ENCODE measurements at places on chromosomes 16 and 17.

GRCh38 chr16:72001180-72001874 is 1.1 kb upstream of the PKD1L3 start:
- no peaks in the 10 kb centered on the region for H3K36me3 ChIP-seq
- no peaks in the 10 kb centered on the region for H3K27me3 ChIP-seq
- no peak overlapping the region for H3K4me3 ChIP-seq
- no peak for DNase-seq
- H3K4me1 ChIP-seq, result no peaks in the 10 kb centered on the region

DNA sequence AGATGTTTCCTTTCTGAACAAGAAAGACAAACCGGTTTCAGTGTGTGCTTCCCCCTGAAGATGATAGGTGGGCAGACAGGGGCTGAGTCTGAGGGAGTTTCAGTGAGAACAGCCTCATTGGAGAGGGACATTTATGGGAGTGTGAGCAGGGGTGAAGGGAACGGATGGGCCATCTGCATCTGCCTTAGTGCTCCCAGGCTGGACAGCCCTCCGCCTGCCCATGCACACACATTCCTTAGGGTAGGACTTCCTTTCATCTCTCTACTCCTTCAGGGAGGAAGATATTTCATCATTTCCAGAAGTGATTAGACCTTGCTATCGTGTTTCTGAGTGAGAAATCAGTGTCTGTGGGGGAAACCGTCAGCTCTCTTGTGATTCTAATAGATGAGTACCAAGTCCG is 3.8 kb downstream of the SHISA6 start:
- no peaks in the 10 kb centered on the region for H3K4me1 ChIP-seq
- no peak overlapping the region for H3K27ac ChIP-seq
- no peaks in the 10 kb centered on the region for H3K27me3 ChIP-seq
- no peaks in the 10 kb centered on the region for H3K36me3 ChIP-seq

GRCh38 chr17:45584092-45585036 is 93.8 kb upstream of the PLEKHM1 start:
- H3K36me3 ChIP-seq, result peaks cover 24% of the 10 kb centered on the region
- peaks cover 45% of the 10 kb centered on the region for H3K4me1 ChIP-seq
- no peaks in the 10 kb centered on the region for H3K27me3 ChIP-seq
- peak; percentile 81 for DNase-seq
- peak overlapping the region; percentile 99 for H3K27ac ChIP-seq

DNA sequence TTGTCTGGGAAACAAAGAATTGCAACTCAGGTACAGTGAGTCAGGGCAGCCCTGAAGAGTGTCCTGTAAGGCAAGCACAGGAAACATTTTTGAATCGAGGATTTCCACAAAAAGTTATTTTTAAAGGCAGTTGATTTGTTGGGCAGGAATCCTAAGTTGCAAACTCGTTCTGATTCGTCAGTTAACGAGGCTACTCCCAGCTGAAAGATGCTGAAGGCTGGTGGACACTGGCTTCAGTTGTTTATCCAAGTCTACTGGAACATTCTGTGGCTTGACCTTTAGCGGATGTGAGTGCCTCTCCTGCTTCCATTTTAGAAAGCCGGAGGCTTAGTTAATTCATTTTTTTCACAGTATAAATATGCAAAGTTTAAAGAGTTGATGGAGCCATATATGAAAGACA is 84.2 kb downstream of the KCNJ12 start:
- no peak overlapping the region for H3K27ac ChIP-seq
- H3K36me3 ChIP-seq, result no peaks in the 10 kb centered on the region
- no peaks in the 10 kb centered on the region for H3K4me1 ChIP-seq
- no peak overlapping the region for H3K4me3 ChIP-seq
- H3K27me3 ChIP-seq, result peaks cover 4% of the 10 kb centered on the region

- H3K27me3 ChIP-seq, result no peaks in the 10 kb centered on the region
- H3K27ac ChIP-seq, result no peak overlapping the region
- no peak for DNase-seq
- H3K4me3 ChIP-seq, result no peak overlapping the region
Measured at GRCh38 chr17:79556271-79556670, 54.6 kb downstream of the RBFOX3 start.

GRCh38 chr16:71555230-71555891 is 21.5 kb downstream of the TAT start:
- H3K27me3 ChIP-seq, result no peaks in the 10 kb centered on the region
- H3K27ac ChIP-seq, result no peak overlapping the region
- H3K4me1 ChIP-seq, result no peaks in the 10 kb centered on the region
- H3K4me3 ChIP-seq, result no peak overlapping the region

DNA sequence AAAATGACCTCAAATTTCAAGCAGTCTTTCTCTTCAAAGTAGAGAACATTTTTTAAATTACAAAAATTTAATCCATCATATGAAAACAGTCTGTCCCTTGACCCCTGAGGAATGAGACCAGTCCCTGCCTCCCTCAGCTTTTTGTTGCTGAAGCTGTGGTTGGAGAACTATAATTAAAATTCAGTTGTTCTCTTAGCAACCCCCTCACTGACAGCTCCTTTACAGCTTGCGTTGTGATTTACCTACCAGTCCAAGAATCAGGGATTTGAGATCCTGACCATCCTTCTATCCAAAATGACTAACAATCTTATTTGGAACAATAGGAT is 29.8 kb downstream of the LYRM1 start:
- H3K4me1 ChIP-seq, result no peaks in the 10 kb centered on the region
- H3K27me3 ChIP-seq, result no peaks in the 10 kb centered on the region
- no peaks in the 10 kb centered on the region for H3K36me3 ChIP-seq
- no peak overlapping the region for H3K4me3 ChIP-seq
- DNase-seq, result no peak

DNA sequence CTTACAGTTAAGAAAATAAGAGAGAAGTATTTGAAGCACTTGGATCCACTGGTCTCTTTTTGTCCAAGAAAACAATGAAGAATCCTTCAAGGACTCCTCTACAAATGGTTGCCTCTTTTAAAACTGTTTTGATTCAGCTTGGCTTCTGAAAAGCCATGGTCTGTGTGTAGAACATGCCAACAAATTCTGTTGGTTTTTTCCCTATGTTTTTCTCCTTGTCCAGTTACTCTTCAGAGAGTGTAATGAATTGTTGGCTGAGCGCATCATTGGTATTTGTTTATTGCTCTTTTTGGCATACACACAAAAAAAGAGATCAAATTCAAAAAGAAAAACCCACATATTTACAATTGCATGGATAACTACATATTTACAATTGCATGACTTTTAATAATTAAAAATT is at the start of gene ABCA10:
Gene ABCA10 (minus strand): TSS at position 249 of the 400 bp plus-strand sequence. CDS start 3,466 bp downstream, outside the sequence.
- no peak within 1 kb of the TSS for H3K4me3 ChIP-seq
- no peak within 1 kb of the TSS for H3K27ac ChIP-seq
- DNase-seq, result no peak
- no peaks in the 10 kb centered on the region for H3K4me1 ChIP-seq
- no peaks in the 10 kb centered on the region for H3K36me3 ChIP-seq

GRCh38 chr16:77396461-77396860 is 38.4 kb downstream of the ADAMTS18 start:
- H3K36me3 ChIP-seq, result no peaks in the 10 kb centered on the region
- H3K4me3 ChIP-seq, result no peak overlapping the region
- no peaks in the 10 kb centered on the region for H3K4me1 ChIP-seq
- DNase-seq, result no peak

- peaks cover 8% of the 10 kb centered on the region for H3K27me3 ChIP-seq
- H3K4me1 ChIP-seq, result no peaks in the 10 kb centered on the region
- no peaks in the 10 kb centered on the region for H3K36me3 ChIP-seq
- H3K4me3 ChIP-seq, result no peak overlapping the region
Measured at GRCh38 chr16:5062051-5062450, 3.7 kb downstream of the C16orf89 start.

- DNase-seq, result no peak
- no peaks in the 10 kb centered on the region for H3K27me3 ChIP-seq
- H3K4me1 ChIP-seq, result no peaks in the 10 kb centered on the region
Measured at GRCh38 chr16:14501331-14502255, 128.5 kb downstream of the PARN start.

GRCh38 chr17:6700948-6701307 is 12.2 kb downstream of the SLC13A5 start:
- H3K27ac ChIP-seq, result no peak overlapping the region
- H3K4me1 ChIP-seq, result no peaks in the 10 kb centered on the region

GRCh38 chr16:85657996-85658395 is 30.8 kb downstream of the GINS2 start:
- H3K27ac ChIP-seq, result no peak overlapping the region
- no peaks in the 10 kb centered on the region for H3K27me3 ChIP-seq
- no peaks in the 10 kb centered on the region for H3K4me1 ChIP-seq
- DNase-seq, result no peak
- H3K36me3 ChIP-seq, result peaks cover 96% of the 10 kb centered on the region

GRCh38 chr17:27906623-27907022 is 13.5 kb upstream of the LYRM9 start:
- DNase-seq, result no peak
- no peak overlapping the region for H3K27ac ChIP-seq
- H3K27me3 ChIP-seq, result no peaks in the 10 kb centered on the region
- no peaks in the 10 kb centered on the region for H3K4me1 ChIP-seq

DNA sequence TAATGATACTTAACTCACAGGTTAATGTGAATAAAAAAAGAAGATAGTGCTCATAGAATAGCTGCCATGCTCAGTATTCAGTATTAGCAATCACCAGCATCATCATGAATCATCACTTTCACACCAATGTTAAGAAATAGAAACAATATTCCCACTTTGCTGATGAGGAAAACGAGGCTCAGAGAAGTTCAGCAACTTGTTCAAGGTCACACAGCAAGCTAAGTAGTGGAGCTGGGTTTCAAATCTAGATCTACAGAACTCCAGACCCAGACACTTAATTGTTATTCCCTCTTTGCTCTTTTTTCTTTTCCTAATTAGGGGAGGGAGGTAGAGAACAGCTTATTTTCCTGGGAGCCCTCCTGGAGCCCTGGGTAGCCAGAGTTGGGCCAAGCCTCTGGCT is 22.9 kb downstream of the CLEC19A start:
- H3K27ac ChIP-seq, result no peak overlapping the region
- no peaks in the 10 kb centered on the region for H3K4me1 ChIP-seq
- no peak overlapping the region for H3K4me3 ChIP-seq
- no peak for DNase-seq

DNA sequence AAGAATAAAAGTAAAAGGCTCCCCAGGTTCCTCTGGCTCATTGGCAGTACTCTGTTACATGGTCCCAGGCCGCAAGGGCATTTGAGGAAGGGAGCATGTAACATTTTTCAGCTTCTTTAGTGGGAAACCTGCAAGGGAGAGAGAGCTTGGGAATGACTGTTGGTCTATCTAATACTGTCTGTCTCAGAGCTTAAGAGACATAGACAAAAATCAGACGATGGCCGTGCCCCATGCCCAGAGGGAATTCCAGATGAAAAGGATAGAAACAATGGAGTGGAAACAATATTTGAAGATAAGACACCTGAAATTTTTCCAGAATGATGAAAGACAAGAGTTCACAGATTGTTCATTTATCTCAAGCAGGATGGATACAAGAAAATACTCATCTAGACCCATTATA is 48.1 kb upstream of the ADORA2B start:
- DNase-seq, result no peak
- H3K27ac ChIP-seq, result no peak overlapping the region
- no peak overlapping the region for H3K4me3 ChIP-seq
- H3K27me3 ChIP-seq, result no peaks in the 10 kb centered on the region
- H3K36me3 ChIP-seq, result no peaks in the 10 kb centered on the region

DNA sequence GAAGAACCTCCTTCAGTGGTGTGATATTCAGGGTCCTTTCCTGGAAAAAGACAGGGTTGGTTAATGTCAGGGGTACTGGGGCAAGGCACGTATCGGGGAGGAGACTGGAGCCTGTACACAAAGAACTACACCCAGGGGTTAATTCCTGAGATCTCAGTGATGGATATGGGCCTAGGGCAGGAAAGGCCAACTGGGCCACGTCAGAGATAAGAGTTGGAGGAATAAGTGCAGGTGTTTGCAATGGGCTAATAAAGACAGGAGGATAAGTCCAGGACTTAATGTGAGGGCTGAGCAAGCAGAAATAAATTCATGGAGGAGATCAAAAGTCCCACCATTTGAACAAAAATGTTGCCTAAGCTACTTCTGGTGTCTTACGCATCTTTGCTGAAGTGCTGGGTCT is 10.4 kb upstream of the HERPUD1 start:
- H3K27ac ChIP-seq, result no peak overlapping the region
- DNase-seq, result no peak
- H3K27me3 ChIP-seq, result no peaks in the 10 kb centered on the region
- H3K4me3 ChIP-seq, result no peak overlapping the region
- H3K36me3 ChIP-seq, result no peaks in the 10 kb centered on the region

DNA sequence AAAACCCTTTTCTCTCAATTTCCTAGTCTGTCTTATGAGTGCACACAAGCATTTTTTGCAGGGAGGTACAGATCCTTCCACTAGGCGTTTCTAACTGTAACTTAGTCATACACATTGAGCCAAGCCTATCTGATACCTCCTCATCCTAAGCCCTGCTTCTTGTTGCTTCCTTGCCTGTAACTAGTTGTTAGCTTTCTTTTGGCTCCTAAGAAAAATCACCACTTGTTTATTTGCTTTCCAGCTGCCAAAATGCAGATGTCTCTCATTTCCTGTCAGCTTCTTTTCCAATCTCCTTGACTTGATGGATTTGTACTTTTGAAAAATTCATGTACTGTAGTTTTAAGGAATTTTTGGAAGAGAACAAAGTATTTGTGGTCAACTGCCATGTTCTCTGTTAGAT is 73.7 kb downstream of the TNRC6C start:
- no peak overlapping the region for H3K4me3 ChIP-seq
- no peaks in the 10 kb centered on the region for H3K27me3 ChIP-seq
- no peak overlapping the region for H3K27ac ChIP-seq
- H3K36me3 ChIP-seq, result peaks cover 81% of the 10 kb centered on the region
- no peak for DNase-seq
